ENCODE measurements at places on chromosomes 5 and 9.

DNA sequence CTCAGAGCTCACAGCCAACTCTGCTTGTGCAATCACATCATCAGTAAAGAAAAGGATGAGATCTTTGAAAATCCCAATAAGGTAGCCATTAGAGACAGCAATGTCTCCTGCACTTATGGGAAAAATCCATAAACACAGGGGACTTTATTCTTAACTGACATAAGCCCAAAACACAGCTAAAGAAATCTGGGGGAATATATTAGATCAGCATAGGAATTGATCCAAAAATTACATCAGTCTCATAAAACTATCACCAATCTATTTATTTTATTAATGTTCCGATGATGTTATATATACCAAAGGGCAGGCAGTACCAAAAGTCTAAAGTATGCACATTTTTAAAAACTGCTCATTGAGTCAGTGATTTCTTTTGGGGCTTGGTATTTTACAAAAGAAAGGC lies 6.9 kb downstream of the MRPS27 start:
- no peak for DNase-seq

DNA sequence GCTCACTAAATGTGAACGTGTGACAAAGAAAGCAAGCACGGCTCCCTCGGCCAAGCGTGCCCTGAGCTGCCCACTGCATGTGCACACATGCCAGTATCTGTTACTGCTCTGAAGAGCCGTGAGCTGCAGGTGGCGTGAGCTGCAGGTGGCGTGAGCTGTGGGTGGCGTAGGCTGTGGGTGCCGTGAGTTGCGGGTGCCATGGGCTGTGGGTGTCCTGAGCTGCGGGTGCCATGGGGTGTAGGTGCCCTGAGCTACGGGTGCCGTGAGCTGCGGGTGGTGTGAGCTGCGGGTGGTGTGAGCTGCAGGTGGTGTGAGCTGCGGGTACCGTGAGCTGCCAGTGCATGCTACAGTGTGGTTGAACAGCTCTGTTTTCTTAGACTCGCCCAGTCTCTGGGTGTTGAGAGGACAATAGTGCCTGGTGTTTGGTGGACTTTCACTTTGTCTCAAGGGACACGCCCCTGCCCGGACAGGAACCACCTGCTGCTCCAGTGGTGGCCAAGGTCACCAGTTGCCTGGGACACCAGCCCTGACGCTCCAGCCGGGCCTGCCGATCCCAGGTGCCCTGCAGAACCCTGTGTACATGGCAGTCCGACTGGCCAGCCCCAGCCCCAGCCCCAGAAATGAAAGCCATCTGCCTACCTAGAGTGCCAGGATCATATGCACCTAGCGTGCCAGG lies 6.7 kb downstream of the CCDC187 start:
- no peak for DNase-seq

DNA sequence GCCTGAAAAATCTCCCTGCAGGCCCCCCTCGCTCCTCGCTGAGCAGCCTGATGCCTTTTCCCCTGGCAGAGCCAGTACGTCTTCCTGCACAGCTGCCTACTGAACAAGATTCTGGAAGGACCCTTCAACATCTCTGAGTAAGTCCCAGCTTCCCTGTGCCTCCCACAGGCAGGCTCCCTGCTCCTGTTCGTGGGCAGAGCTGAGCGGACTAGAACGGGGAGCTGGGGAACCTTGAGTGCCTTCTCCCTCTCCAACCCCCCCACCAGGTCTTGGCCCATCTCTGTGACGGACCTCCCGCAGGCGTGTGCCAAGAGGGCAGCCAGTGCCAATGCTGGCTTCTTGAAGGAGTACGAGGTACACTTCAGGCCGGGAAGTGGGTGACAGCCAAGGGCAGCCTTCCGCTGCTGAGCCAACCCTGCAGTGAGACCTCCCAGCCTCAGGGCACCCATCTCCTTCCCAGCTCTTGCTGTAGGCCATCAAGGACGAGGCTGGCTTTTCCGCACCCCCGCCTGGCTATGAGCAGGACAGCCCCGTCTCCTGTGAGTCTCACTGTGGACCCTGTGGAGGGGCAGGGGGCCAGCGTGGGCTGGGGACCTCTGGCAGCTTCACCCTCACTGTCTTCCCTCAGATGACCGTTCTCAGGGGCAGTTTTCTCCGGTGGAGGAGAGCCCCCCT lies 21.1 kb upstream of the SPTLC1 start:
- DNase-seq, result no peak

GRCh38 chr9:109990541-109990940 lies 210.5 kb downstream of the PALM2AKAP2 start:
- no peak for DNase-seq

- DNase-seq, result no peak
Measured at GRCh38 chr9:14678776-14679175, 14.5 kb downstream of the ZDHHC21 start.

GRCh38 chr5:170749911-170750431 lies 33.6 kb upstream of the GABRP start:
- no peak for DNase-seq

DNA sequence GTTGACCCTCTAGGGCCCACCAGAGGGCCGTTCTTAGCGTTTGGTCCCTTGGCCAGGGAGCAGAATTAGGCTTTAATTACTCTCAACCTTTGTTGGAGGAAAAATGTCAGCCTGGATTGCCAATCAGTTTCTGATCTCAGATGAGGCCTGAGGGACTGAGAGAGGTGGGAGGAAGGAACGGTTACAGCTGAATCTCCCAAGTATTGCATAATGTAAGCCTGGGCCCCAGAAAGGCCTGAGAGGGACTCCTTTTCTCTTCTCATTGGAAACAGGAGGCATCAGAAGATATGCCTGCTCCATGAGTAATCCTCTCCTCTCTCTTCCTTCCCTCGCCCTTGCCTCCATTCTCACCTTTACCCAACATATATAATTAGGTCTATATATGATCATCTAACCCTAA lies 105.7 kb downstream of the INSYN2B start:
- DNase-seq, result no peak

DNA sequence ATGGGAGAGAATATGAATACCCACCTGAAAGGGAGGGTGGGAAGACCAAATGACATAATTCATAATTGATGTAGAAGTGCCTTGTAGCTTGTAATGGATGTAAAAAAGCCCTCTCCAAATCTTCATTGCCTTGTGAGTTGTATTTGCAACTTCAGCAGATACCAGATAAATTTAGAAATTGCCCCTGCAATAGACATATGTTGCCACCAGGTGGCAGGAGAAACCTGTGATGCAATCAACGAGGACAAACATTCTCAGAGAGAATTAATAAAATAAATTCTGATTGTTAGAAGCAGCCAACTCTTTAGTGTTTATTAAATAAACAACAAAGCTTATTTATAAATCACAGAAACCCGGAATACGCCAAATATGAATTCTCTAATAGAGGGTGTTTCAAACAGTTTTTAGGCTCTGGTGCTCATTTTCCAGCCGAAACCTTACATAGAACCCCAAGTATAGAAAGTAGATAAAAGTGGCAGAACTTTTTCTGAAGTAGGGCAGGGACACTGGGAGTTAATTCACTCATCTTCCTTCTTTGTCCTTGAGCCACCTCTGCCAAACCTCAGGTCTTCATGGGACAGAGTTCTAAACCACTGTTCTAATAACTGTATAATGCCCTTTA lies 147.8 kb downstream of the TMEM38B start:
- DNase-seq, result peak; percentile 11

DNA sequence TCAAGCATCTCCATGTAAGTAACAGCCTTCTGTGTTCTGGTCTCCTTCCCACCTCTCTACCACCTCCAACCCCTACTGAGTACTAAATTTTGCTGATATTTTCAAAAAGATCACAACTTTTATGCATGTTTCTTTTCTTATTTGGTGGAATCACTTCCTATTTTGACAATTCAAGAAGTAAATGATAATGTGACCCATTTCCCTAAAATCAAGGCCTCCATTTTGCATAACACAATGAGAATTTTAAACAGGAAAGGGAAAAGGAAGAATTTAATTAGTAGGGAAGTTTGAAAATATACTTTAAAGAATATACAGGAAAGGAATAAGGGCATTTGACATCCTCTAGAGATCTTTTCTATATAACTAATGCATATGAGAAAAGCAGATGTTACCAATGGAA lies 212.9 kb upstream of the RASA1 start:
- DNase-seq, result no peak

GRCh38 chr9:113912816-113913215 lies 36.7 kb downstream of the ZNF618 start:
- no peak for DNase-seq

GRCh38 chr9:69877852-69878514 lies 57.4 kb downstream of the CFAP95 start:
- DNase-seq, result peak; percentile 60

- DNase-seq, result no peak
Measured at GRCh38 chr5:15837551-15838289, 337.7 kb downstream of the FBXL7 start.

- no peak for DNase-seq
Measured at GRCh38 chr9:78406146-78406545, 109.2 kb downstream of the PSAT1 start.

DNA sequence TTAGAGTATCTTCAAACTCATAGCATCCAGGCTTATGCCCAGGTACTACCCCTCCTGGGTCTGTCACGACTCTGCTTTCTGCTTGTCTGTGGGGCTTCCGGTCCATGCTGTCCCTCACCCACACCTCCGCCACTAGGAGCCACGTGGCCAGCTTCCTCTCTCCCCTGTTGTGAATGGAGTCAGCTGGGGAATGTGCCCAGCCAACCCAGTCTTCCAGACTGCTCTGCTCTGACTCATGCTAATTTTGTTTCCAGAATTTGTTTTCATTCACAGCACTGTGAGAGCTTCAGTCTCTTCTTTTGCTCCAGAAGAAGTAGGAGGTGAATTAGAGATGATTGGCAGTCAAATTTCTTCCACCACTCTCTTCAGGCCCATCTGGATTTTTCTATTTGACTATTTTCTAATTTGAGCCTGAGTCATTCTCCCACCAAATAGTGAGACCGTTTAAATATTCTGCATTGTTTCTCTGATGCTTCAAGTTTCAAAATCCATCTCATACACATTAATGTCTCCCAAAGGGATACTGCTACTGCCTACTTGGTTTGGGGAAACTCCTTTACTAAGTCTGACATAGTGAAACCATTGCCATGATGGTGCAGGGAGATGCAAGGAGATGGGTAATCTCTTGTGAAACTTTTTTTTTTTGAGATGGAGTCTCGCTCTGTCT lies 424.1 kb upstream of the KIF2A start:
- peak; percentile 5 for DNase-seq

- no peak for DNase-seq
Measured at GRCh38 chr5:98460536-98460935, 312.9 kb upstream of the RGMB start.

DNA sequence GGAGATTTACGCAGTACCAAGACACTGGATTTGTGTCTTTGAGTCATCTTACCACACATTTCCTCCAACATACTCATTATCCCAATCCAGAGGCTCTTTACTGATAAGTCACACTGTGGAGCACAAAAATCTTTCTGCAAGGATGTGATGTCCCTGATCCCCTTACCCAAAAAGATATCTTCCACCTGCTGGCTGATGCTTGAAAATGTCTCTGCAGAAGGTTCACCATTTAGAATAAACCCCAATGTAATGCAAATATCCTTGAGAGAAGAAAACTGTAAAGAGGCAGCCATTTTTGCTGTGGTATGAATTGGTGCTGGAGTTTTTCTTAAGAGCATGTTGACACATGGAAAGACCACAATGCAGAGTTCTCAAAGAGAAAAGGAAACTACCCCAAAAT lies 65.7 kb upstream of the RORB start:
- peak; percentile 7 for DNase-seq

DNA sequence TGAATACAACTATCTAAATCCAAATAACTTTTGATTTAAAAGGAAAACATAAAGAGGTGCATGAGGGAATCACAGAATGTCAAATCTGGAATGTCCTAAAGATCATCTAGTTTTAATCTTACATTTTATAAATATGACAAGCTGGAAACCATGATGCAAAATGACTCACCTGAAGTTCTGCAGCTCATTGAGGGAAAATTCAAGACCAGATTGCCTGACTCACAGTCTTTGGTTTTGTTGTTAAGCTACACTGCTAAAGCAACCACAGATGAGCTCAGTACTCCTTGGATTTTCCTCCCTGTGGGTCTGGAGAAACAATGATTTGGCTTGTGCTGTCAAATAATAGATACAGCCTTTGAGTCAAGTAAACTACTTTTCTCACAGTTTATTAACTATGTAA lies 19.1 kb upstream of the EDIL3 start:
- DNase-seq, result peak; percentile 93

DNA sequence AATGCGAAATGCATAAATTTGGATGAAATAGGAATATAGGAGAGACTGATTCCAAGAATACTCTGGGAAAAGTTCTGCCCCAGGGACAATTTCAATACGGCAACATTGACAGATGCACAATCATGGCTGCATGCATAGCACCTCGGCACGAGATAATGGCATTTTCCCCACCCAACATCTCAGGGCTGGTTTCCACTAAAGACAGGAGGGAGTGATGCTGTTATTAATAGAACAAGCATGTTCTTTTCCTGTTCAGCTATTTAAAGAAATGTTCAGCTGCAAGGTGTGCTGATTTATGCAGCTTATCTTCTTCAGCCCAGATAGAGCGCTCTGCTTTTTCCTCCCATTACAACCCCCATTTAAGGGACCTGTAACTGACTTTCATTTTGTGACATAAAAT lies 740.2 kb downstream of the TLR4 start:
- DNase-seq, result no peak

DNA sequence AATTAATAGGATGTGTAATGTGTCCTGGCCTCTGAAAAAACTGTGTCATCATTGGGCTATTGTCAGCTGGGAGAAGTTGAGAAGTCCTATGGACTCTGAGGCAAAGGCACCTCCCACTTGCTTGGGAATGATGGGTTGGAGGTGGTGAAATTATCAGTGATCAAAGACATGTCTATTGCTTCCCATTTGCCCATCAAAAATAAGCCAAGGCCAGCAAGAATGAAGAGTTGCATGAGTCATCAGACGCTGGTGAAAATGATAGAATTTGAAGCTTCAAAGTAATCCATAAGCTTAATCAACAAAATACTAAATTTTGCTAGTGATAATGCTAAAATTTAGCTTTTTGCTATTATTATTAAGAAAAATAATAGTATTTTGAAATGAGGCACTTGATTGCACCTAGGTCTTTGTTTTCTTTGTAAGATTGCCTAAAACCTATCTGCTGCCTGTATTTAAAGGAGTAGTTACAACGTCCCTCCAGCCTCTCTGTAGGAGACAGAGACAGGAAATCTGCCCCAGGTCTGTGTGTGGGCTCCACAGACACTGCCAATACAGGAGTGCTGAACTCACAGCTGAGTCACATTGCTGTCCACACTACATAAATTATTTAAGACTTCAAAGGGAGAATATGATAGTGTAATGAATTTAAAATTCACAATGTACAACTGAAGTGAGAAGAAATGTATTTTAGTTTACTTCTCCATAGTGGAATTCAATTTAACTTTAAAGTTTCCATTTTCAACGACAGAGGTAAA lies 48.4 kb upstream of the APC start:
- peak; percentile 67 for DNase-seq

DNA sequence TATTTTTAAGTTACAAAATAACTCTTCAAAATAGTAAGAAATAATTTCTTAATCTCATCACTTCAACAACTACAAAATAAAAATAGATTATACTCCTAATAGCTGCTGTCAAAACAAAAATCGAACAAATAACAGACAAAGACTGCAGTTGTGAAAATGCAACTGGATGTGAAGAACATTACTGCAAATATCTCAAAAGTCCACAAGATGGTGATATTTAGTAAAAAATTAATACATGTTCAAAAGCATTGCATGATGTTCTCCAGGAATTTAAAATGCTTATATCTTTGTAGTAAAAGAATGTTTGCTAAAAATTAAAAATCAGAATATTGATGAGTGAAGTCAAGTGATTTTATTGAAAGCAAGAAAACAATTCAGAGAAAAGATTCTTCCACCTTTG lies 66.2 kb downstream of the MPDZ start:
- DNase-seq, result peak; percentile 45
